GM12864 (cell line): ENCODE measurements at places on chromosomes 4 and X.

GRCh38 chr4:46442963-46443362 is 53.0 kb upstream of the GABRA2 start:
- DNase-seq, result no peak

GRCh38 chrX:129641941-129642340 is 12.8 kb downstream of the APLN start:
- no peak for DNase-seq

DNA sequence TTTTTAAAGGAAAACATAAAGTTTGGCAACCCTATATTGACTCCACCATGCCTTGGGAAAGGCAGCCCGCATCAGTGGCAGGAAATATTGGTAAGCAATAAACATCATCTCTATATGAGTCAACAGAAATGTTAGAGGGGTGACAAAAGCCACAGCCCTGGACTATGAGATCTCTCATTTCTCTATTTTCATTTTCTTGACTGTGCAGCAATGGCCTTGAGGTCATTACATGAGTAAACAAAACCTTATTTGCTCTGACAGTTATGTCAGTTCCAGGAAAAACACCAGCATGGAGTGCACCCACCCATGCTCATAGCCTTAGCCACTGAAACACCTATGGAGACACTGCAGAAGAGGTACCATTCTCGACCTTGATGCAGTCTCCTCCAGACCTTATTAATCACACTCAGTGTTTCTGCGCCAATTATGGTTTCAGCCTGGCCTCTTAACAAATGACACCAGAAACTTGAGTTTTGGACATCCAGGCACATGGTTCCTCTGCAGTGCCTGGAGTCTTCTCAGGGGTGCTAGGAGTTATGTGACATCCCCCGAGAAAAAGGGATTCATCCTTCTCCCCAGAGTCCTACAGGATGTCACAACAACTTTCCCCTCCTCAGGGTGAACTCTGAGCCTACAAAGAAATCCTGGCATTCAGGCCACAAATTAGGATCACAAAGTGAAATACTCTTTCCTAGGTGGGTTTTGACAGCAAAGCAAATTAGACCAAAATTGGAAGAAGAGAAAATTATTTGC is 16.0 kb upstream of the HPGD start:
- DNase-seq, result peak; percentile 67

- no peak for DNase-seq
These were observed 1743.8 kb upstream of the PCDH7 start for GRCh38 chr4:28976369-28976768.

- no peak for DNase-seq
These were observed 624.9 kb downstream of the FSTL5 start for GRCh38 chr4:161538941-161539340.

DNA sequence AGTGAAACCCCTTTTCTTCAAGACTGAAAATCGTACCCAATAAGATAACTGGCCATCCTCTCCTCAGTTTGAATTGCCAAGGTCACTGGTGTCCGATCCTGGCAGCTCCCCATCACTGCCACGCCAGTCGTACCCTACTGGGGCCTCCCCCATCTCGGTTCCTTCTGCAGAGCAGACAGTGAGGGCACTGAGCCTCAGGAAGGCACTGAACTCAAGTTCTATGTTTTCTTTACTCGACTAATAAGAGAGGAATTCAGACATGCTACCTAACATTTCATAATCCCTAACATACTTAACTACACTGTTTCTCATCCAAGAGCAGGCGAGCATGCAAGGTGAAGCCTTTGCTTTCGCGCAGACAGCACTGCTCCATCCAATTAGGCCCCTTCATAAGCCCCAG is 23.4 kb downstream of the ZFYVE28 start:
- DNase-seq, result no peak

- DNase-seq, result no peak
These were observed 559 bp upstream of the RHOH start for GRCh38 chr4:40196272-40196671.

- no peak for DNase-seq
These were observed 59.7 kb downstream of the HMGB3 start for GRCh38 chrX:151042842-151043241.

- no peak for DNase-seq
These were observed 723.1 kb downstream of the ADGRL3 start for GRCh38 chr4:61923179-61923578.

GRCh38 chr4:128350449-128351045 is 62.9 kb upstream of the PGRMC2 start:
- DNase-seq, result no peak

DNA sequence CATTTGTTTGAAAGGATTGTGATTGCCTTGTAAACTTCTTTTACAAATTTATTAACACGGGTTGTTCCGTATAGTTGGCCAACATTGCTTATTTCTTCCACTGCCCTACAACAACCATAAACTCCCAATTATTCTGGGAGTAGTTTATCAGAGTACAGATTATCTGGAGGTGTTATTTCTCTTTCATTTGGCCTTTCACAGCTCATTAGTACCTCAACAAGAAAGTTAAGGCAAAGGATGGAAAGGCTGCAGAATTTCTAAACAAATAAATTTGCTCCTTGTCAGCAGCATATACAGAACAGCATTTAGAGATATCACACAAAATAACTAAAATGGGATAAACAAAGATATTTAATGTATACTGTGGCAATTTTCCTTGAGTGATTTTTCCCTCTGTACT is 548.8 kb downstream of the DMD start:
- DNase-seq, result no peak
